ENCODE measurements at places on chromosomes 16 and 17. TPM values are rescaled to one million over a fixed set of nuclear protein-coding genes. Genes with fewer than 3 reads are reported as not detected.

The RSL1D1 gene
- 291 TPM for total RNA-seq

The ABCC3 gene
- total RNA-seq: 66.2 TPM

The ESRP2 gene
- total RNA-seq: 42.5 TPM

The TNP2 gene
- total RNA-seq: not detected

The MMP25 gene
- 2.5 TPM for total RNA-seq

The TSNAXIP1 gene
- total RNA-seq: 1.2 TPM

The TLCD2 gene
- total RNA-seq: 1.8 TPM

The PRSS22 gene
- total RNA-seq: 20.2 TPM

The C17orf78 gene
- total RNA-seq: not detected

The SLC5A11 gene
- total RNA-seq: 0.47 TPM

The GPS1 gene
- 205 TPM for total RNA-seq

The CNGB1 gene
- not detected for total RNA-seq

The C16orf54 gene
- 0.15 TPM for total RNA-seq

The C16orf82 gene
- total RNA-seq: not detected

The OTOP2 gene
- total RNA-seq: not detected

The MYOCD gene
- total RNA-seq: not detected

The ADGRG3 gene
- not detected for total RNA-seq

The PEMT gene
- 52.1 TPM for total RNA-seq

The ZBTB4 gene
- total RNA-seq: 17.1 TPM

The VTN gene
- total RNA-seq: 1.5 TPM

The KRTAP1-1 gene
- not detected for total RNA-seq

The AKAP1 gene
- total RNA-seq: 51.6 TPM

The IGF2BP1 gene
- total RNA-seq: 0.91 TPM

The WFIKKN1 gene
- total RNA-seq: 0.47 TPM

The SNAI3 gene
- total RNA-seq: 2.2 TPM

The MT4 gene
- not detected for total RNA-seq

The FAHD1 gene
- 25.8 TPM for total RNA-seq

The KRTAP4-3 gene
- total RNA-seq: not detected

The SLFN13 gene
- 0.10 TPM for total RNA-seq

The MOSMO gene
- 27.6 TPM for total RNA-seq

The FAM171A2 gene
- 18.0 TPM for total RNA-seq

The MYADML2 gene
- not detected for total RNA-seq

The CD300LF gene
- total RNA-seq: not detected

The EME1 gene
- total RNA-seq: 31.8 TPM

The CD300LB gene
- not detected for total RNA-seq

The ACSM2A gene
- not detected for total RNA-seq

The NFE2L1 gene
- total RNA-seq: 135 TPM

The CRK gene
- 55.5 TPM for total RNA-seq

The UBE2G1 gene
- total RNA-seq: 80.6 TPM

The ZACN gene
- not detected for total RNA-seq

The NMRAL1 gene
- 76.7 TPM for total RNA-seq

The SPG7 gene
- total RNA-seq: 116 TPM

The DNAAF8 gene
- 1.0 TPM for total RNA-seq

The SEZ6L2 gene
- 49.3 TPM for total RNA-seq

All from HCT116 (cell line).